ENCODE measurements at places on chromosomes 3 and 15. TPM values are rescaled to one million over a fixed set of nuclear protein-coding genes. Genes with fewer than 3 reads are reported as not detected.

Gene TRAIP
- total RNA-seq, result 2.4 TPM

Gene TIGIT
- not detected for total RNA-seq

Gene CLDN18
- not detected for total RNA-seq

Gene CCDC14
- 32.8 TPM for total RNA-seq

Gene TP63
- total RNA-seq, result 0.09 TPM

Gene ATP8B4
- total RNA-seq, result 29.4 TPM

Gene TMIE
- total RNA-seq, result not detected

Gene GOLGA6D
- total RNA-seq, result under 0.01 TPM

Gene KIF7
- 15.1 TPM for total RNA-seq

Gene EFCC1
- under 0.01 TPM for total RNA-seq
